Activated naive CD8-positive, alpha-beta T cell treated with anti-CD3 and anti-CD28 coated beads for 36 hours (primary cell): ENCODE measurements at places on chromosomes 2 and 18.

- DNase-seq = no peak
These were observed 82.0 kb upstream of the RGPD5 start for GRCh38 chr2:109712123-109712449.

DNA sequence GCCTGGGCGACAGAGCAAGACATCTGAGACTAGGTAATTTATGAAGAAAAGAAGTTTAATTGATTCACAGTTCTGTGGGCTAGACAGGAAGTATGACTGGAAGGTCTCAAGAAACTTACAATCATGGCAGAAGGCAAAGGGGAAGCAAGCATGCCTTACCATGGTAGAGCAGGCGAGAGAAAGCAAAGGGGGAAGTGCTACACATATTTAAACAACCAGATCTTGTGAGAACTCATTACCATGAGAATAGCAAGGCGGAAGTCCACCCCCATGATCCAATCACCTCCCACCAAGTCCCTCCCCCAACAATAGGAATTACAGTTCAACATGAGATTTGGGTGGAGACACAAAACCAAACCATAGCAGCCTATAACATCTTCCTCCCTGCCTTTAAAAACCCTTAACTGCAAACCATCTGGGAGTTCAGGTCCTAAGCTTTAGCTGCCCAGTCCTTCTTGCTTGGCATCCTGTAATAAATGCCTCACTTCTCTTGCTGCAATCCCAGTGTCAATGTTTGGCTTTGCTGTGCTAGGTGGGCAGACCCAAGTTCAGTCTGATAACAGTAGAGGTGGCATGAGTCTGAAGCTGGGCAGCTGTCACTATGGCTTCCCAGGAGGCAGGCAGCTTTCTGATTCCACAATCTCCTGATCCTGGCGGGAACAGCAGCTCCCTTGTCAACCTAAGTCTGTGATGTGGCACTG lies 11.2 kb upstream of the SP5 start:
- no peak for DNase-seq

DNA sequence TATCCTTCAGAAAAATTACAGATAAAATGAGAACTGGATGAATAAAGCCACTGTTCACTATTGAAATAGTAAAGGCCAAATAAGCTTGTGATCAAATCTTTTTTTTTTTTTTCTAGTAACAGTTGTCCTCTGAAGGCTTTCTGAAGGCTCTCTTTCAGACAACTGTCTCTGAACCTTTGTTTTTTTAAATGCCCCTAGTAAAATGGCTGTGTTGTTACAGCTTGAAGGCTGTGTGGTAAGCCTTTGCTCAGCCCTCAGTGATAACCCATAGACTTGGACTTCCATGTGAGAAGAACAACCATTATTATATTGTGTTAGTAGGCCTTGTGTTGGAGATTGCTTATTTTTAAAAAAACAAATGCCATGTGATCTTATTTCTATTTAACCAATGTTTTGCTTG lies 17.6 kb downstream of the FMNL2 start:
- DNase-seq = no peak

GRCh38 chr2:85073033-85073432 lies 60.2 kb upstream of the TCF7L1 start:
- DNase-seq = no peak

GRCh38 chr2:23298551-23298950 lies 86.4 kb upstream of the KLHL29 start:
- no peak for DNase-seq

DNA sequence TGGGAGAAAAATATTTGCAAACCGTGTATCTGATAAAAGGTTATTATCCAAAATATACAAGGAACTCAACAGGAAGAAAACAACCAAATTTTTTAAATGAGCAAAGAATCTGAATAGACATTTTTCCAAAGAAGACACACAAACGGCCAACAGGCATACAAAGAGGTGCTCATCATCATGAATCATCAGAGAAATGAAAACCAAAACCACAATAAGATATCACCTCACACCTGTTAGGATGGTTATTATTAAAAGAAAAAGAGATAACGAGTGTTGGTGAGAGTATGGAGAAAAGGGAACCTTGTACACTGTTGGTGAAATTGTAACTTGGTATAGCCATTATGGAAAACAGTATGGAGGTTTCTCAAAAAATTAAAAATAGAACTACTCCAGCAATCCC lies 463.3 kb downstream of the IRS1 start:
- DNase-seq = no peak

DNA sequence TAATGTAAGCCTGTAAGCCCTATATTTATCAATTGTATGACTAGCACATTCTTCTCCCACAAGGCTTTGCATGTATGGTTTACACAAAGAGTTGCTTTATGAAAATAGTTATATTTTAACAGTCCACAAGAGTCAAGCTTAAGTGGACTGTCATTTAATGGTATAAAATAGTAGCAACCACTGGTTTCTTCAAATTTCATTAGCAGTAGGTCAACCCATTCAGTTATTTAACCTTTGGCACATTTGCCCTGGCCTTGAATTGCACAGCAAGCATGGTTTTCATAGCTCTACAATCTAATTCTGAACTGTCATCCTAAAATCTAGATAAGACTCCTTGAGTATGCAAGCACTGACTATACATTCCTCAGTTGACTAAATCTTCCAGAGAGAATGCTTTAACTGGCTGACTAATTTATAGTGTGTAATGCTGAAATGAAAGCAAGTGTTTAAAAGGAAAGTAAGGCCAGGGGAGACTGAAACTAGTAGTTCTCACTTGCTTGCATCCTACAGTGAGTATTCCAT lies 1.8 kb downstream of the DPP4 start:
- DNase-seq = no peak

DNA sequence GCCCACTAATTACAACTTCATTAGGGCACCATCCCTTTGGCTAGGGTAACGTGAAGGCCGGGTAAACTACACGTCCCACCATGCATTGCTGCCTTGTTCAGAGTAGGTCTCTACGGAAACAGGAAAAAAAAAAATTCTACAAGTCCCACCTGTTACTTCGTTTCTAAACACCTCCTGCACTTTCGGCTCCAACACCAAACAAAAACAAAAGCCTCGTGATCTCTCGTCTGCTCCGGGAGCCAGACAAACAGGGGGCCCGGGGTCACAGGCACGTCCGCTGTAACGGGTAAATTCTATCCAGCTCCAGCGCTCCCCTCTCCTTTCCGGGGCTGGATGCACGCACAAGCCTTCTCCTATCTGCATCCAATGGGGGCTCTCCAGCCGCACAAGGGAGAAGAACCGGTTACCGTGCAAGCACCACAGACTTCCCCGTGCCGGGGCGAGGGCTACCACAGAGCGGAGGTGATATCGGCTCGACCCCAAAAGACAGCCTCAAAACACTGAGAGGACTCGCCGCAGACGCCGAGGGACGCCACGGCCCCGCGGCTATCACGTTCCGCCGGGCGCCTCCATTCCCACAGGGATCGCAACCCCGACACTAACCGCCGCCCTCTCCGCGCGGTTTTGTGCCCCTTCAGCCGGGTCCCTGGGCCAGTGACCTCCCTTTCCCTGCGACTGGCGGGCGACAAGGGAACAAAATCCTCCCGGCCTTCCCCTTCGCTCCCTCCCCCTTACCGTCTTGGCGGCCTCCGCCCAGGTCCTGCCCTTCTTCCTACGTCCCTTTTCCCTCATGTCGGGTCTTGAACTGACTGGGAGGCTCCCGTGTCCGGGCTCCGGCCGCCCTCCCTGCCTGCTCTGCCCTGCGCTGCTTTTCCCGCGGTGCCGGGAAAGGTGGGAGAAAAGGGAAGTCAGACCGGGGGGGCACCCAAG lies 591 bp downstream of the ASXL2 start:
- peak; percentile 53 for DNase-seq

GRCh38 chr2:10830203-10830602 lies 17.6 kb upstream of the PDIA6 start:
- no peak for DNase-seq

GRCh38 chr18:41992066-41992465 lies 37.0 kb downstream of the PIK3C3 start:
- no peak for DNase-seq

DNA sequence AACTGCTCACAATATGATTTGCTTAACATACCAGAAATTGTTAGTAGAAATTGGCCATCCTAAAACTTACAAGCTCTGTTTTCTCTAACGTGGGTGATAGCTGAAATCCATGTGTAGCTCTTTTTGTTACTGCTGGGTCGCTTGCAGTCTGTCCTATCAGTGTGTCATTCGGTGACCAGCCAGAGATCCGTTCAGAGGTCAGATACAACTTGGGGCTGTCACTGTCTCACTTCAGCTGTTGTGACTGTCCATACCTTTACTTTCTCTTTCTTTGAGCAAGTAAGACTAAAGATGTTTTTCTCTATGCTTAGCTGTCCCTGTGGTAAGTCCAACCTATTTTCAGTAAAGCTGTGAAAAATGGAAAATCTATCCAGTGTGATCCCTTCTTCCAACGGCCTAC lies 282.9 kb upstream of the KCNH7 start:
- no peak for DNase-seq

DNA sequence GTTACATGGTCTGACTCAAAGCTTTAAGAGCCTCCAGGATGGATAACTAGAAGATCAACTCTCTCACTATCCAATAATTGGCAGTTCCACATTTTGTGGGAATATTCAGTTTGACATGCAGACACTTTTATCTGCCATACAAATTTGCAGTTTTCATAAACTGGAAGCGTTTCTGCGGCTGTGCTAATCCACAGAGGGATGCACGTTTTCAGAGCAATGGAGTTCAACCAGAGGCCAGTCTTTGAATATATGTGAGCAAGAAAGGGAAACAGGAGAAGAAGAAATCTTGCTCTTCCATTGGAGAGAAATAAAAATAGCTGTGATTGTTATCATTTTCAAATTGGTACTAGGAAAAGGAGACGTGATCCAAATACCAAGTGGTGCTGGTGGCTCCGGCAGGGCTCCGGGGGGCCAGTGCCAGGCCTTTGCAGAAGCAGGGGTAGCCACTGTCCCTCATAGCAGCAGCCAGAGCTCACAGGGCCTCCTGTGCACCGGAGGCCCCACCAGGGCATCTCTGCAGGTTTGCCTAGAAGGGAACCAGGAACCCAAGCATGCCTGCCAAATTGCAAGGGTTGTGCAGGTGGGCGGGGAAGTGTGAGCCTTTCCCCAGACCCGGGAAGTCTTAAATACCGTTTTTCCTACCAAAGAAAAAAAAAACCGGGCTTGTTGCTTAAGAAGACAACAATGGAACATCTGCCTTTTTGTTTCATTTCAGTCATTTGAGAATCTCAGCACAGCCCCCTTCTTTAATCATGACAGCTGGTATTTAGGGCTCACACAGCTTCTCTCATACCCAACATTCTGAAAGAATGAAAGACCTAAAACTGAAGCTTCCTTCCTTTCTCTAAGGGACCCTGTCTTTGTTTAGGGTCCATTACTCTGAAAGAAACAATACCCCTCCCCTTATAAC lies 791.1 kb upstream of the SOX11 start:
- DNase-seq = no peak

DNA sequence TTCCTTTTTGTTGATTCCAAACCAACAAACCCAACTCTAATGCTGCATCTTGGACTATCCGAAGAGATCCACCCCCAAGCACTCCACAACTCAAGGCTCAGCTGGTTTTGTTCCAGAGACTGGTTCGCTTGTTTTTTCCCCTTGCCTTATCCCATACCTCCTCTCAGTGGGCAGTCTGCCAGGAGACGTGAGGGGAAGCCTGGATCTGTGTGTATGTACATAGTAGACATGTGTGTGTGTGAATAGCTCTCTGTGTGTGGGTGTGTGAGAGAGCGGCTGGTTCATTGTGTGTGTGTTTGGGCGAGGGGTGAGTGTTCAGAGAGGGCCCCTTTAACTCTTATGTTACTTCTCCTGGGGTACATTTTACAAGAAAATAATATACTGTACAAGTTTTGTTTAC lies 94.4 kb downstream of the NRP2 start:
- no peak for DNase-seq

DNA sequence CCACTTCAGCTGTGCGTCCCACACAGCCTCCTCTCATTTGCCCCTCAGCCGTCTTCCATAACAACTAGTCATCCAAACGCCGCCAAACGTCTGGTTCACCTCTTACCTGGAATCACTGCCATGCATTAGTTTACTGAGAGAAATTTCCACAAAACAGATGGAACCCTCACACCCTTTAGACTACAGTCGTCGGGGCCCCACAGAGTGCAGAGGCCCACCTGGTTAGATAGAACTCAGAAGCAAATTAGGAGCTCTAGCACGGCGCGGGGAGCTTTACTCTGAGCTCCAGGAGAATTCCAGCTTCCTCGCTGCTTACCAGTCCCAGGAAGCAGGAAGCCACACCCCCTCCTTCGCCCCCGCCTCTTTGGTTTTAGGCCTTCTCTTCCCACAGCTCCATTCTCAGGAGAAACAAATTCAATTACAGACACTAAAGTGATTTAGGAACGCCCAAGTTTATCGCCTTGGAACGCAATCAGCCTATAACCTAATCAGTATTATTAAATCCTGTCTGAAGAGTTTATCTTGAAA lies 9.4 kb downstream of the RNU2-63P start:
- no peak for DNase-seq
